Type B pancreatic cell (in vitro differentiated cells): ENCODE measurements at places on chromosomes 6 and 20.

DNA sequence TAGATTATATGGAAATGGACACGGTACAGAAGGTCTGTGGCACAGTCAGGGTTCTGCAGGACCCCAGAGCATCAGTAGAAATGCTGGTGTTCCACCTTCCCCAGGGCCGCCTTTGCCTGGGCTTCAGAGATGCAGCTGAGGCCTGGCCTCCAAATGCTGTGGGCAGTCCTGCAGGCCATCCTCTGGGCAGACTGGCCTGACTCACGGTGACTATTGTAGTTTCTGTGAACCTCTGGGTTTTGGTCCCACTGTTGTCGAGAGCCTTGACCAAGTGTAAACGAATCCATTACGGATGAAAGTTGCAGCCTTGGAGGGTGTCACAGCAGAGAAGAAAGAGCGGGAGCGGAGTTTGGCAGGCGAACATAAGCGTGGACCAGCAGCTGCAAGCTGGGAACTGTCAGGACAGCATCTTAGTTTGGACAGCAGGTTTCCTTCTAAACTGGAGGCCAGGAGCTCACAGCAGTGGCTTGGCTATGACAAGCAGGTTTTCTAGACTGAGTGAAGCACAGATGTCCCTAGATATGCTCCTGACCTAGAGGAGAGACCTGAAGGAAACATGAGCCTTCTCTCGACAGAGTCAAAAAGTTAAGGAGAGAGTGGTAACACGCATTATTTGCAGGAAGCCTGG lies 46.2 kb upstream of the BCLAF1 start:
- H3K27ac ChIP-seq, result no peak overlapping the region
- no peaks in the 10 kb centered on the region for H3K36me3 ChIP-seq
- DNase-seq, result no peak
- H3K27me3 ChIP-seq, result no peaks in the 10 kb centered on the region
- peaks cover 5% of the 10 kb centered on the region for H3K4me1 ChIP-seq

GRCh38 chr6:113500221-113500620 lies 356.9 kb upstream of the MARCKS start:
- H3K36me3 ChIP-seq, result no peaks in the 10 kb centered on the region
- no peak for DNase-seq
- no peak overlapping the region for H3K4me3 ChIP-seq
- H3K27ac ChIP-seq, result no peak overlapping the region
- H3K27me3 ChIP-seq, result no peaks in the 10 kb centered on the region

DNA sequence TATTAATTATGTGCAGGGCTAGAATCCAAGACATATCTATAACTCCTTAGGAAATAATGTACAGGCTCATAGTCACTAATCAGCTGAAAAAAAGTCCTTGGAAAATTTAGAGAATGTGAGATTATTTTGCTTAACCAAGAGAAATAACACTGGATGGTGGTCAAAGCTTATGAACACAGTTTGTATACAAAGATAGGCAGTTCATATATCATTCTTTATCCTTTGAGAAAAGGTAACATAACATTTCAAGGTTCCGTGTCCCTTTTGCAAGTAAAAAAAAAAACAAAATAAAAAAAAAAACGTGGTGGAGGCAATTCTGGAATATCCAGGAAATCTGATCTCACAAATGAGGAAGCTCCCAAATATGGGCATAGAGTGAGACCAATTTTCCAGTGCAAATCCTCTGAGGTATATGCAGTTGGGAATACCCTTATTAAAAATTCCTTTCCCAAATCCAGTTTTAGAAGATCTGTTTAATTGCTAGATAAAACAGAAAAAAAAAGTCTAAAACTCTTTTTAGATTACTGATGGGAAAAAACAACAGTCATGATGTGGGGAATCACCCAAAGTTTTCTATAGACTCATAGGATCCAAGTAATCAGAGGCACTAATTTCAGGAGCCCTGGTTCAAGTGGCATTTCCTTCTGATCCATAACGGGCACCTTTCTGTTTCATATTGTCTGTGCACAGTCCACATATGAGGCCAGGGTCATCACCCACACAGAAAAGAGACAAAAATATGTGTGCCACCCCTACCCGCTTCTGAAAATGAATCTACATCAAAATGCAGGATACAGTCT lies 17.7 kb upstream of the TNFAIP3 start:
- H3K27ac ChIP-seq, result no peak overlapping the region
- no peak for DNase-seq
- no peak overlapping the region for H3K4me3 ChIP-seq
- H3K27me3 ChIP-seq, result no peaks in the 10 kb centered on the region
- H3K4me1 ChIP-seq, result peaks cover 3% of the 10 kb centered on the region
- H3K36me3 ChIP-seq, result no peaks in the 10 kb centered on the region

DNA sequence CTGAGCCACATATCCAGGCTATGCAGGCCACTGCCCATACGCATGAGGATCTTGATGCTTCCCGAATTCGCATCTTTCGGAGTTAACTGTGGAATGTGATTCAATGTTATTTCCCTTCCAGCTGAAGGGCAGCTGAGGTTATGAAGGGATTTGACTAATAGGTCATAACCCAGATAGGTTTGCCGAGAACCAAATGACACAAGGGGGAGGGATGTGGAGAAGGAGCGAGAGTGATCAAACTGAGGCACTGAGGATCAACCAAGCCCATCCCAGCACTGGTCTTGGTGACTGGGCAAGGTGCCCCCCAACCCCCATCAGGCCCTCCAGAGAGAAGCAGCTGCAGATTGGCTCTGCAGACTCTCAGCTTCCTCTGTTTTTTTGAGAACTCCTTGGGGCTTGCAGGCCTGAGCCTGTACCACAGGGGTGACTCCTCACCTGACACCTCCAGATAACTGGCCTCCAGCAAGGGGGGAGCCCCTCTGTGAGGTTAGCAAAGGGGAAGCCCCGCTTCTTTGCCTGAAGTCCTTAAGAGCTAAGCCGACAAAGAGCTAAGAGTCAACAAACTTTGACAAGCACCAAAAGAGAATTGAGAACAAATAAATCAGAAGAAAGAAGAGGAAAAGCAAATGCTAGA lies 185.9 kb downstream of the PDE7B start:
- H3K27ac ChIP-seq, result peak overlapping the region; percentile 45
- DNase-seq, result no peak
- H3K4me1 ChIP-seq, result peaks cover 42% of the 10 kb centered on the region
- peaks cover 3% of the 10 kb centered on the region for H3K36me3 ChIP-seq

DNA sequence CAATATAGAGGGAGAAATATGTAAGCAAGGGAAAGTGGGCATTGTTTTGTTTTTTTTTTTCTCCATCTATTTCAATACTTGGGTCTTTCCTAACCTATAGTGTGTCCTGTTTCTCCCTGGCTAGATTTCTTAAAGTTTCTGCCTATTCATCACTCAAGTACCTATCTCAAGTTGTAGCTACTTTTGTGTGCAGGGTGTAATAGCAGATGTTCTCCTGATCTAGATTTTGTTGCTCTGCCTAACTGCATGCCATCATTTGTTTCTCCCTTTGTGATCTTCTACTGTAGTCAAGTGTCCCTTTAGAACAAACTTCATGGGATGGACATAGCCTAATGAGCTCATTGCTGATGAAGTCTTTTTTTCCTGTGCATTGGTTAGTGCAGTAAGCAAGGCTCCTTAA lies 45.8 kb downstream of the TOP1 start:
- H3K36me3 ChIP-seq, result peaks cover 32% of the 10 kb centered on the region
- H3K27me3 ChIP-seq, result no peaks in the 10 kb centered on the region
- peaks cover 70% of the 10 kb centered on the region for H3K4me1 ChIP-seq
- no peak for DNase-seq
- no peak overlapping the region for H3K27ac ChIP-seq
- no peak overlapping the region for H3K4me3 ChIP-seq

DNA sequence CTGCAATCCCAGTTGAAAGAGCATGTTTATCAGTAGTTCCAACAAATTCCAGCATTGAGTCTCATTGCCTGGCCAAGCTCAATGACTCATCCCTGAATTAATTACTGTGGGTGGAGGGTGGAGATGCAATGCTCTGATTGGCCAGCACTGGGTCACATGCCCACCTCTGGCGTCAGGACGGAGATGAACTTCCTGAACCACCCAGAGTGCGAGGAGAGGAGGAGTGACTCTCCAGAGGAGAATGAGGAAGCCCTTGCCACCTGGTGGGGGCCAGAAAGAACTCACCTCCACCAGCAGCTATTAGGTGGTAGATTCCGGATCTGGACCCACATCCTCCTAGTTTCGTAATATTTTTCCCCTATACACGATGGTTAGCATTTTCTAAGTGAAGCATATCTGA lies 283.9 kb downstream of the TBC1D7 start:
- no peaks in the 10 kb centered on the region for H3K36me3 ChIP-seq
- no peak for DNase-seq
- H3K27ac ChIP-seq, result peak overlapping the region; percentile 82
- H3K27me3 ChIP-seq, result no peaks in the 10 kb centered on the region
- peak overlapping the region; percentile 16 for H3K4me3 ChIP-seq
- peaks cover 11% of the 10 kb centered on the region for H3K4me1 ChIP-seq

DNA sequence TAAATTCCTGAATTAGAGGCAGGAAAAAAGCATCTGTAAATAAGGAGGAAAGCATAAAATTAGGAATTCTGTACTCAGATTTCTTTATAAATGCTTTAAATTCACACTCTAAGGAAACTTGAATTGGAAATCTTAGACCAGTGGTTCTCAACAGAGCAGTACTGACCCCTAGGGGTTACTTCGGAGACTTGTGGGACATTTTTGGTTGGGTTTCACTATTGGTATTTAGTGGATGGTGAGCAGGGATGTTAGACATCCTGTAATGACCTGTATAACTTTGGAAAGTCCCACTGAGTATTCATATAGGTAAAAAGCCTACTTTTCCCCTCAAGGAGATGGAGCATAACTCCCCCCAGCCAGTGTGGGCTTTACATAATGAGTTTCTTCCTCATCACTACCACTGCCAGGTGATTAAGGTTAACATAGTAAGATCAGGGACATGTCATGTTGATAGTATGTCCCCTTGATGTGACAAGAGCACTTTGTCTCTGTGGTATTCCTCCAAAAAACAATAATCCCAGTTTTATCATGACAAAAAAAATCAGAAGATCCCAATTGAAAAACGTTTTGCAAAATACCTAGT lies 31.0 kb downstream of the GLO1 start:
- H3K27me3 ChIP-seq, result no peaks in the 10 kb centered on the region
- H3K4me3 ChIP-seq, result no peak overlapping the region
- no peak overlapping the region for H3K27ac ChIP-seq
- peaks cover 5% of the 10 kb centered on the region for H3K4me1 ChIP-seq

- peak overlapping the region; percentile 98 for H3K4me3 ChIP-seq
- H3K4me1 ChIP-seq, result peaks cover 20% of the 10 kb centered on the region
- peak overlapping the region; percentile 97 for H3K27ac ChIP-seq
These were observed 776 bp downstream of the PPIL1 start for GRCh38 chr6:36873612-36874442.

DNA sequence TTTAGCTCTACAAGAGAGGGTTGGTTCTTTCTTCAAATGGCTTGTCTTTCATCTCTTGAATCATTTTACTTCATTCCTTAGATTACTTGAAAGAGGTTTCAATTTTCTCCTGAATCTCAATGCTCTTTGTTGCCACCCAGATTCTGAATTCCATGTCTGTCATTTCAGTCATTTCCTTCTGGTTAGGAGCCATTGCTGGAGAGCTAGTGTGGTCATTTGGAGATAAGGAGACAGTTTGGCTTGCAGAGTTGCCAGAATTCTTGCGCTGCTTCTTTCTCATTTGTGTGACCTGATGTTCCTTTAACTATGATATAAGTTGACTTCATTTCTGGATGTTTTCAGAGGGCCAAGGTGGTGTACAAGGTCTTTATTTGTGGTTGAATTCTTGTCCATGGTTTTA lies 157.8 kb downstream of the SLC22A3 start:
- no peaks in the 10 kb centered on the region for H3K36me3 ChIP-seq
- H3K27me3 ChIP-seq, result no peaks in the 10 kb centered on the region
- no peaks in the 10 kb centered on the region for H3K4me1 ChIP-seq
- no peak for DNase-seq

GRCh38 chr6:28982476-28983266 lies 22.4 kb downstream of the ZNF311 start:
- H3K27me3 ChIP-seq, result peaks cover 13% of the 10 kb centered on the region
- peaks cover 14% of the 10 kb centered on the region for H3K36me3 ChIP-seq

- no peaks in the 10 kb centered on the region for H3K36me3 ChIP-seq
- H3K4me3 ChIP-seq, result no peak overlapping the region
- no peaks in the 10 kb centered on the region for H3K27me3 ChIP-seq
These were observed 54.8 kb upstream of the AKIRIN2 start for GRCh38 chr6:87756858-87757257.

- no peaks in the 10 kb centered on the region for H3K4me1 ChIP-seq
- no peaks in the 10 kb centered on the region for H3K36me3 ChIP-seq
- no peak overlapping the region for H3K4me3 ChIP-seq
- H3K27me3 ChIP-seq, result no peaks in the 10 kb centered on the region
These were observed 38.0 kb downstream of the CITED2 start for GRCh38 chr6:139336488-139336887.

GRCh38 chr20:63021356-63022321 lies 14.9 kb upstream of the BHLHE23 start:
- no peak overlapping the region for H3K27ac ChIP-seq
- H3K4me3 ChIP-seq, result no peak overlapping the region
- peaks cover 6% of the 10 kb centered on the region for H3K4me1 ChIP-seq
- no peak for DNase-seq
- H3K27me3 ChIP-seq, result peaks cover 29% of the 10 kb centered on the region

DNA sequence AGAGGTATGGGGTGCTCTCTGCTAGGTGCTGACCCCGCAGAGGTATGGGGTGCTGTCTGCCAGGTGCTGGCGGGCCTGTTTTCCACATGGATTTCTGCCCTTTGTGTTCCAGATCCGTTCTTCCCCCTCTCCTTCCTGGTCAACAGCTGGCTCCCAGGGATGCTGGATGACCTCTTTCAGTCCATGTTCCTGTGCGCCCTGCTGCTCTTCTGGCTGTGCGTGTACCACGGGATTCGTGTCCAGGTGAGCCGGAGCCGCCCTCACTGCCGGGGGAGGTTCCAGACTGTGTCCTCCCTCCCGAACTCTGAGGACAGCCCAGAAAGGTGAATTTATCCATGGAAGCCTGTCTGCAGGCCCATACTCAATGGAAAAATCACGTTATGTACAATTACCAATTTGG lies 36.3 kb downstream of the DYNLT1 start:
- no peak for DNase-seq
- H3K27me3 ChIP-seq, result no peaks in the 10 kb centered on the region
- H3K4me1 ChIP-seq, result peaks cover 9% of the 10 kb centered on the region

DNA sequence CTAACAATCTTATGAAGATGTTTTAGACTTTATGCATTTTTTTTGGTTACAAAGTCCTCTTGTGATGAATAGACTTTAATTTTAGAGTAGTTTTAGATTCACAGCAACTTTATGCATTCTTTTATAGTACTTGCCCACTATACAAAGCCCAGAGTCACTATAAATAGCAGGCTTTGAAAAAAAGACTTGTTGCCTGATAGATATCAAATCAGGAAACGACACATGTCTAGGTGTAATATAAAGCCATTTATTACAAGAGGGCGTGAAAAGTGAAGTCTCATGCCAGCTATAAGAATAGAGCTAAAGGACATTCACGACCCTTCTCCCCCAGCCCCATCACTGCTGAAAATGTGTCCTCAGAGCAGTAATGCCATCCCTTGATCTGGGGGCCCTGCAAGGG lies 78.0 kb upstream of the MRPS10 start:
- H3K27me3 ChIP-seq, result no peaks in the 10 kb centered on the region
- no peak for DNase-seq
- H3K36me3 ChIP-seq, result peaks cover 11% of the 10 kb centered on the region
- no peak overlapping the region for H3K27ac ChIP-seq
- peaks cover 4% of the 10 kb centered on the region for H3K4me1 ChIP-seq

- H3K27ac ChIP-seq, result no peak overlapping the region
- H3K4me1 ChIP-seq, result peaks cover 18% of the 10 kb centered on the region
- H3K4me3 ChIP-seq, result no peak overlapping the region
- DNase-seq, result no peak
- H3K36me3 ChIP-seq, result no peaks in the 10 kb centered on the region
These were observed 79.6 kb downstream of the IPCEF1 start for GRCh38 chr6:154276810-154277628.
